ENCODE measurements at places on chromosomes 3 and 15. TPM values are rescaled to one million over a fixed set of nuclear protein-coding genes. Genes with fewer than 3 reads are reported as not detected.

The CPN2 gene
- total RNA-seq: not detected

The DNAH12 gene
- 0.37 TPM for total RNA-seq

- no peak for DNase-seq
Measured at GRCh38 chr3:151877269-151877668, 3.8 kb downstream of the SUCNR1 start.

- no peak for DNase-seq
Measured at GRCh38 chr3:100480081-100480480, 12.3 kb upstream of the TMEM45A start.

DNA sequence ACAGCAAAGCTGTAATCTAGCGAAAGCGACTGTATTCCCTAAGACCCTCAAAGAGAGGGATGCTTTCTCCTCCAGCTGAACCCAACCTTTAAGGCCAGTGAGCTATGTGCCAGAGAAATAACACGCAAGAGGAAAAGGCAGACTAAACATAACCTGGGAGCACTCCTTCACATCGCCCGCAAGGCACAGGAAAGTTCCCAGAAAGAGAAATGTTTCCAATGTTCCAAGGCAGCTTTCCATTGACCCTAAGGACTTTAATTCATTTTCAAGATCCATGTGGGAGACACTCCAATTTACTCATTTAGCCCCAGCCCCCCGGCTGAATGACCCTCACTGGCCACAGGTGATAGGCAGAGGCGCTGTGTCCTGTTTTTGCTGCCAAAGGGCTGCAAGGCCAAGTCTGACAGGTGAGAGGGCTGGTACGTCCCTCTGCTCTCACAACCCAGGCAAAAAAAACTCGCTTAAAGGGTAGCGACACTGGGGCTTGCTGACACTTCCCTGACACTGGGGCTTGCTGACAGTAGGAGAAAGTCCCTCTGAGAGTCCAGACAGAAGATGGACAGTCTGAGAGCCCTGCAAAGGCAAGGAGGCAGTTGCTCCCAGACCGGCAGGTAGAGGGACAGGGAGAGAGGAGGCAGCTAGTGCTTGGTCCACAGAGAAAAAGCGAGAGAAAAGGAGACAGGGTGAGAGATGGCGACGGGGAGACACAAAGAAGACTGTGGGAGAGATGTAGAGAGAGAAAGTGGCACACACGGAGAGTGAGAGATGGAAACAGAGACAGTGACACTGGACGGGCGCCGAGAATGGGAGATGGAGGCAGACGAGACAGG lies 702 bp downstream of the ARHGEF3 start:
- DNase-seq: no peak

DNA sequence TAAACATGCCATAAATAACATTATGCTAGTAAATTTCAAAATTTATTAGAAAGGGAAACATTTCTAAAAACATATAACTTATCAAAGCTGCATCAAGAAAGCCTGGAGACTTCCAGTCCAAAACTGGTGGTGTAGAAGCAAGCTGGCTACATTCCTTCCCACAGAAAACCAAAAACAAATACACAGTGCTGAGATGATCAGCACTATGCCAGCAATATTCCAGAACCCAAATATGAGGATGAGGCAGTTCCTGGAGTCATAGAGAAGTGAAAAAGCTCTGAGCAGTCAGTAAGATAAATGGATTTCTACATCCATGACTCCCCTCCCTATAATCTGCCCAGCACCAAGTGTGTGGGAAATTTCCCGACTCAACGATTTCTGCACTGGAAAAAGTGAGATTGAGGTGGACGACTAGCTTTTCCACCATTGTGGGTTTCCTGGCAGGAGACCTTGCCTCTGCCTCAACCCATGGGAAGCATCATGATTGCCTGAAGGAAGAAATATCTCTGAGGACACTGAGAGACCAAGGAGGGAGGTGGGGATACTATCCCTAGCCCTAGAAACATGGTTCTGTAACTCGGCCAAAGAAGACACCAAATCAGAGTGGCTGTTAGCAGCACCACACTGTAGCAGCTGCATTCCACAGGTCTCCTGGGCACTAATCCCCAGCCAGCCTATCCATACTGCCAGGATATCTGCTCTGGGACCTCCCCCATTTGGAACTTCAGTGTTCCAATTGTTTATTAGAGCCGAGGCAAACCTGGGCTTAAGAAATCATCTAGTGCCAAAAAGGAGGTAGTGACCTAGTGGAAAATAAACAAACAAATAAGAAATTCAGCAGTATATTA lies 11.8 kb upstream of the CLN6 start:
- no peak for DNase-seq

DNA sequence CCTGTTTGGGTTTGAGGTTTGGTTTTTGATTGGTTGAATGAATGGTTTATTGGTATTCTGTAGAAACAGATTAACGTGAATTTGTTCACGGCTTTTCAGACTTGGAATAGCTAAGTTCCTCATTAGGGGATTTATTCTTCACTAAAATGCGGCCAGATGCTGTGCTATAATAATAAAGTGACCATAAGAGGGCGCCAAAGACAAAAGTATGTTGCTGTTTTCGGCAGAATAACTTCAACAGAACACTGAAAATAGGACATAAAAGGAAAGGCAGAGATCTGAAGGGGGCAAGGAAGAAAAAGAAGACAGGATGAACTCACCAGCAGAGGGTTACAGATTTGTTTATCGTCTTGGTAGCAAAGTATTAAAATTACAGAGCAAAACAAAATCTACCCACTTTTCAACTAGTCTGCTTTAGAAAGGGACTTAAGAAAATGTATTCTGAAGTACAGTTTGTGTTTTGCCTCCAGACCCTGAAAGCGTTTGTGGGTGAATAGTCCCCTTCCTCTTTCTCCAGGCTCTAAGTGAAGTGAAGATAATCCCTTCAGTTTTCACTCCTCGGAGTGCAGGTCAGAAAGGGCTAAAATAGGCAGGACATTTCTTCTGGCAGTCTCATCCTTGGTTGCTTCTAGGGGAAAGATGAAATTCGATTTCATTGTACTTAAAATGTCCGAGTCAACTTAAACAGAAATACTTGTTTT lies 147.6 kb downstream of the IL20RB start:
- DNase-seq: peak; percentile 41

DNA sequence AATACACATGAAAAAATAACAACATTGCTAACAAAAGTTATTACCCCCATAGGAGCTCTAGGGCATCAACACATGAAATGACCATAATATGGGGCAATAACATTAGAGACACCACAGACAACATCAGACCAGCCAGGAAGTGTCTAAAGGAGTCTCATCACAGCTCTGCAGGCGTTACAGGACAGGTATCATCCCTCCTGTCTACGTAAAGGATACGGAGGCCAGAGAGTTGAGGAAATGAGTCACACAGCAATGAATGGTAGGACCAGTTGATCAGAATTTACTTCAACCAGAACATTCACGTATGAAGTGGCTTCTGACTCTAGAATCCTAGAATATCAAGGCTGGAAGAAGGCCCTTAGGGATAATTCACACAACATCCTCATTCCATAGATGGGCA lies 1.8 kb downstream of the NME9 start:
- no peak for DNase-seq

The CCDC12 gene
- 17.6 TPM for total RNA-seq

The TMEM108 gene
- total RNA-seq: 2.3 TPM

Data from urinary bladder (tissue), 4 donors.